ENCODE measurements at places on chromosomes 7 and 10.

DNA sequence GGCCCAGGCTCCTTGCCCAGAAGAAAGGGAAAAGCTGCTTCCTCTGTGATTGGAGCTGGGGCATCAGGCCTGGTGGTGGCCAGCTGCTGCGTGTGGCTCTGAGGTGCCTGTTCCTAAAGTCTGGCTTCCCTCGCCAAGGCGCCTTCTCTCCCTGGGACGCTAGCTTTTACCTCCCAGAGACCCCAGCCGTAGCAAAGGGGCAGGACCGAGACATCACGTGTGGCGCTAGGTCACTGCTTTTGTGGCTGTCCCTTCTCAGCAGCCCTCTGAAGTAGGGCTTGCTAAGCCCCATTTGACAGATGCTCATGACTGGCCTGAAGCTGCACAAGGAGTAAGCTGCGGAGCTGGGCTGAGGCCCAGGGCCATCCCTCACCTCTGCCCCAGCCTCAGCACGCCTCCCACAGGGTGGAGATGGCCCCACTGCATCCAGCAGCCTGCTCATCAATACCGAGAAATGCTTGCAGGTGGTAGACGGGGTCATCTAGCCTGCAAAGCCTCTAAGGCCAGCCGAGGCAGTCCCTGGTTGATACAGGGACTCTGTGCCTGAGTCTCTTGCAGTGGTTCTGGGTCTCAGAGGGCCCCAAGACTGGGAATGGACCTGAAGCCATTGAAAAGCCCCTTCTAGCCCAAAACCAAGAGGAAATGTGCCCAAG is 171.2 kb downstream of the LCOR start:
- no peak for DNase-seq

GRCh38 chr7:141460781-141461715 is 90.2 kb upstream of the AGK start:
- no peak for DNase-seq

DNA sequence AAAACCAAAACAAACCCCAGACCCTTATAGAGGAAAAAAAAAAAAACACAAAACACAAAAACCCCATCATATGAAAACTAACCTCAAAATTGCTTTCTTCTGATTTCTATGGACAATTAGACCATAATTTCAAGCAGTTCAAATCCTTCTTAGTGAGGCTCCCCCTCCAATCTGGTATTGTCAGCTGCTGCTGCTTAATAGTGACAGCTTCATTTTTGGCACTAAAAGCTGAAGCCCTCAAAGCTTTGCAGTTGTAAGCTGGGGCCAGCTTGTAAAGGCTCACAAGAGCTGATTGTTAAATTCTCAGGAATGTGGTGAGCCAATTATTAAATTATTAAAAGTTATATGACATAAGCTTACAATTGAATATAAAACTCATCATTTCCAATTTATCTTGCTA is 21.9 kb downstream of the ATXN7L1 start:
- DNase-seq: no peak

GRCh38 chr7:94939395-94939794 is 32.0 kb downstream of the PPP1R9A start:
- no peak for DNase-seq

- no peak for DNase-seq
Measured at GRCh38 chr7:5626498-5626897, 155.0 kb downstream of the RNF216 start.

- no peak for DNase-seq
Measured at GRCh38 chr7:24129597-24129996, 154.4 kb upstream of the NPY start.

DNA sequence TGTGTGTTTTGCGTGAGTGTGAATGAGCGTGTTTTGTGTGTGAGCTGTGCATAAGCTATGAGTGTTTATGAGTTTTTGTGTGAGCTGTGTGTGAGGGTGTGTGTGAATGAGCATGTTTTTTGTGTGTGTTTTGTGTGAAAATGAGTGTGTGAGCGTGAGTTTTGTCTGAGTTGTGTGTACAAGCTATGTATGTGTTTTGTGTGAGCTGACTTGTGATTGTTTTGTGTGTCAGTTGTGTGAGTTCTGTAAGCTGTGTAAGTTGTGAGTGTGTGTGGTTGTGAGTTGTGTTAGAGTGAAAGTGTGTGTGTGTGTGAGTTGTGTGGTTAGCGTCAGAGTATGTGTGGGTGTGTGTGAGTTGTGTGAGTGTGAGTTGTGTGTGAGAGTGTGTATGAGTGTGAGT is 343.2 kb downstream of the PTPRN2 start:
- DNase-seq: no peak

DNA sequence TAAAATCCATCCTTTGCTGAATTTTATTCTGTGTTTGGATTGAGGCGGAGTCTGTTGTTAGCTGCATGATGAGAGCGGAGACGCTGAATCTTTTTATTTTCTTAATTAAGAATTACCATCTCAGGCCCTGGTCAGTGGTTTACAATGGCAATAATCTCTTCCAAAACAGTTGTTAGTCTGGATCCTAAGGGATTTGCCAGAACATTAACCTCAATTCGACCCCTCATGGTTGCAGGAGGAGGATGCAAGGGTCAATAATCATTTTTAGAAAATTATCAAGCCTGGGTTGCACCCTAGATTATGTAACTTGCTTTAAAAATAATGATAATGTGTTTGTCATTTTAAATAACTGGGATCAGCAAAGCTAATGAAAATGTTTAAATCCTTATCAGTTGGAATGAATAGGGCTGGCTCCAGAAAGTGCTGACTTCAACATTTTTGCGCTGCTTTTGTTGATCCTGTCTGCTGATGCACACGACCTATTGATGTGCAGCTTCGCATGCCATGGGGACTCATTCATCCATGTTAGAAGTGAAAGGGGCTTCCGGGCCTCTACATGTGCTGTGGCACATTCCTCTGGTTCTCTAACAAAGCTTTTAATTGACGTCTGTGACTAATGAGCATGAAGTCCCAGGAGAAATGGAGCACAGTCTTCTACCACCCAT is 80.7 kb upstream of the KIAA1217 start:
- DNase-seq: no peak

- DNase-seq: no peak
Measured at GRCh38 chr7:20116869-20117268, 100.3 kb downstream of the MACC1 start.

DNA sequence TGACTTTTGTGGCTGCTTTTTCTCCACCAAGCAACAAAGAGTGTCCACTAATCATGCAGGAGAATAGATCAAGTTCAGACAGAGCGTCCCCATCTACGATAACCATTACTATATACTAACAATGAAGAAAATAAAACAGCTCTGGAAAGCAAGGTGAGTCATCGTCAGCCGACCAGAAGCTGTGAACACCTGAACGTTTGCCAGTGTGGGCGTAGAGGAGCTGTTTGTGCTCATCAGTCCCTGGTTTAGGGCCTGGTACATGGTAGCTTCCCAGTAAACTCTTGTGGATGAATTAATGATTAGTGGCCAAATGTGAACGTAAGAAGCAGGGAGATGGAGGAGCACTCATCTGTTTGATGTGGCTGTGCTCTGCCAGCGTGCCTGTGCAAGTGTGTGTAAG is 180.7 kb downstream of the EVX1 start:
- DNase-seq: no peak

- DNase-seq: no peak
Measured at GRCh38 chr7:2309889-2310331, 4.3 kb downstream of the SNX8 start.

- DNase-seq: no peak
Measured at GRCh38 chr7:49344556-49344955, 420.2 kb downstream of the CDC14C start.

DNA sequence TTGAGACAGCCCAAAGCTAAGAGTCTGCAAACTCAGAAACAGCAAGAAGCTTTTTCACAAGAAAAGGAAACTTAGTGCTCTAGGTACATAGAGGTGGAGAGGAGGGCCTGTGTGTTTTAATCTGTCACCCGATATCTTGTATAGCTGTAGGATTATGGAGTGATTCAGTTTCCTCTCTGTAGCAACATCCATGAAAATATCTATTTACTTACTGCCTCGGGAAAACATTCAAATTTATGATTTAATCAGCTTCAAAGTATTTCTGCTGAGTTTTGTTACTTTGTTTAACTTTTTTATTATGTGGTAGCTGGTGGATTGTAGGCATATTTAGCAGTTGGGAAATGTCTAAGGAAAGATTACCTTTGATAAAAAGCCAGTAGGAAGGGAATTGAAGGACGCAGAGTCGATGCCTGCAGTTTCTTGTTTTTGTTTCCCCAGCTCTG is 292.0 kb downstream of the CCDC3 start:
- DNase-seq: no peak

DNA sequence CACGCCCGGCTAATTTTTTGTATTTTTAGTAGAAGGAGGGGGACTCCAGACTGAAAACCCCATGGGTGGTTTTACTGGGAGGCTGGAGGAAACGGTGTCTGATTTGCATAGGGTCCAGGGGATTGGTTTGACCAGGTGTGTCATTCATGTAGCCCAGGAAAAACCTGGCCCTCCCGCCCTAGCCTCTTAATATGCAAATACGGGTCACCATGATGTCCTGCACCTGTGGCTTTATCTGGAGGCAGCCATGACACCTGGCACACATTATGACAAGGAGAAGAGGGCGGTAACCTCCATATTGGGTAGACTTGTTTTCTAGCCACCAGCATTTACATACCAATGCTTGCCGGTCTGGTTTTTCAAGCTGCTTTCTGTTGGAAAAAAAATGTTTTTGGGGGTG is 68.0 kb downstream of the TRIL start:
- DNase-seq: no peak

GRCh38 chr10:122253605-122254004 is 17.5 kb upstream of the BTBD16 start:
- DNase-seq: no peak

DNA sequence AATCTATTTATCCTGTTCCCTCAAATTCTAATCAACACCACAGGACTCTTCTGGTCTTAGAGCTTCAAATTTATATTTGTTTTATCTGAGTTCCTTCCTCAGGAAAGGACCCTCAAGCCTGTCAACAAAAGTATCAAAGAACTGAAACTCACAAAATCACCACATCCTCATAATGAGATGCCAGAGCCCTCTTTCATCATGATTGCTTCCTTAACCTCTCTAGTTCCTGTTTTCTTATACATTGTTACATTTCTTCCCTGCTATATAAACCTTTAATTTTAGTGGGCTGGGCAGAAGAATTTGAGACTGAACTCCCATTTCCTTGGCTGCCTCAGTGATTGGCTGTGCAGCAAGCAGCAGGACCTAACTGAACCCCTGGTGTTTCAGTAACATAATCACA is 189.7 kb downstream of the ZNF248 start:
- DNase-seq: no peak

GRCh38 chr7:150324373-150324961 is 1.1 kb upstream of the ACTR3C start:
- no peak for DNase-seq

- no peak for DNase-seq
Measured at GRCh38 chr7:85081392-85081791, 105.5 kb downstream of the SEMA3D start.

GRCh38 chr7:55022002-55022985 is 3.5 kb downstream of the EGFR start:
- no peak for DNase-seq

GRCh38 chr7:155807789-155808548 is 4.3 kb downstream of the SHH start:
- no peak for DNase-seq

DNA sequence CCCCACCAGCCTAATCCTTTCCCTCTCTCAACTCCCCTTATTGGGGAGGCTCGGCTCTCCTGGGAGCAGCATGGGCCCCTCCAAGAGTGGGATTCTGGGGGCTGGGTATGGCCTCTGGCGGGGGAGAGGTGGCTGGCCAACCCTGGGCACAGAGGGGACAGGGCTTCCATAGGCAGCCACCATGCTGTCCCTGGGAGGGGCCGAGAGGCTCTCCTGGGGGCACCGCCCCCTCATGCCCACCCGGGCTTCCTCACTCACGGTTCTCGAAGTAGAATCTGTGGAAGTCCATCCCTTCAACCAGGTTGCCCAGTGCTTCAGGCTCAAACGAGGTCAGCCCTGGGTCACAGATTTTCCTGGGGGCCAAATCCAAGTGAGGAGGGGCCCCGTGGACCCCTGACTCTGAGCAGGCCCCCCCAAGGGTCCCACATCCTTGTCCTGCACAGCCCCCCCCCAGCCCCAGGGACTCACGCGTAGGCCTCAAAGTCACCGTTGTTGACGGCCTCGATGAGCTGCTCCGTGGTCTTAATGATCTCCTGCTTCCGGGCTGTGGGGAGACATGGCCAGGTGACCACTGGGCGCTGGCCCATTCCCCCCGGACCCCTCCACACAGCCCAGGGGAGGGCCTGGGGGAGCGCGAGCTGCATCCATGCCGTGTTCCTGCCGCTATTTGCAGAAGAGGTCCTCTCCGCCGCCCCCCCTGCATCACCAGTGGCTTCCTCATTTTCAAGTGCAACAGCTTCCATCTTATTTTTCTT is 19.8 kb downstream of the YKT6 start:
- DNase-seq: no peak

Data from stimulated activated CD8-positive, alpha-beta memory T cell treated with anti-CD3 and anti-CD28 coated beads, Interleukin-4, amount 100 ng/mL, for 1 hour (primary cell).